Stimulated activated CD4-positive, alpha-beta T cell treated with anti-CD3 and anti-CD28 coated beads, Interleukin-1b, Interleukin-23, amount 100 ng/mL, for 4 hours (primary cell): ENCODE measurements at places on chromosomes 1 and 21.

GRCh38 chr1:110005971-110006370, 21.4 kb downstream of the AHCYL1 start:
- no peak for DNase-seq

DNA sequence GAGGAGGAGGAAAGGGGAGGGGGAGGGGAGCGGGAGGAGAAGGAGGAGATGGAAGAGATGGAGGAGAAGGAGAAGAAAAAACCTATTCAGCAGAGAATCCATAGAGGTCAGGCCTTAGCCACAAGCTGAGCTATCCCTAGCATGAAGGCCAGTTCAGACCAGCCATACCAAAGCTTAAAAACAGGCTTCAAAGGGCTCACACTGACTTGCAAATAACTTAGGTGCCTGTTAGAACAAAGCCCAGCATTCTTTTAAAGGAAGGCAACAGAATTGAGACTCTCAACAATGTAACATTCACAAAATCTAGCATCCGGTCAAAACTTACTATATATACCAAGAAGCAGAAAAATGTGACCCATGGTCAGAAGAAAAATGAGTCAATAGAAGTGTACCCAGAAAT, 43.6 kb upstream of the IFFO2 start:
- DNase-seq: no peak

- DNase-seq: no peak
Measured at GRCh38 chr1:165423136-165423535, 21.8 kb downstream of the RXRG start.

DNA sequence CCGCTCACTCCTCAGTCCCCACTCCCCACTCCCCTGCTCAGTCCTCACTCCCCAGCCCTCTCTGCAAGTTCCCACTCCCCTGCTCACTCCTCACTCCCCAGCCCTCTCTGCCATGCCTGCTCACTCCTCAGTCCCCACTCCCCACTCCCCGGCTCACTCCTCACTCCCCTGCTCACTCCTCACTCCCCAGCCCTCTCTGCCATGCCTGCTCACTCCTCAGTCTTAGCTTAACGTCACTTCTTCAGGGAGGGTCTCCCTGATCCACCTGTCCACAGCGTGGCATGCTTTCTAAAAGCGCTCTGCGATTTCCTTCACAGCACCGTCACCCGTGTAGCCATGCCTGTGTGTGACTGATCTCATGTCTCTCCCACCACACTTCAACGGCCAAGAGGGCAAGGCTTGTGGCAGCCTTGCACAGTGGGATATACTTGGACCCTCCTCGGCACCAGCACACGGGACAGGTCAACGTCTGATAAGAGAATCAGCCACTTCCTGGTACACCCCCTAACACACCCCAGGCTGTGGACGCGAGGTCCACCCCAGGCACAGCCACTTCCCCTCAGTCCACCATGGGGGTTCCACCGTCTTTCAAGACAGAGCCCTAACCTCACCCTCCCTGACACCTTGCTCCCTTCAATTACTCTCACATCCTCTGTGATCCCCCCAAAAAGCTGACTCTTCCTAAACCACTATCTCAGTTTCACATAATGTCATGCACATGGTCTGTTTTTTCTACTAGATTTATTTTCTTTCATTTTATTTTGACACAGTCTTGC, 14.0 kb downstream of the PRDM15 start:
- DNase-seq: no peak

DNA sequence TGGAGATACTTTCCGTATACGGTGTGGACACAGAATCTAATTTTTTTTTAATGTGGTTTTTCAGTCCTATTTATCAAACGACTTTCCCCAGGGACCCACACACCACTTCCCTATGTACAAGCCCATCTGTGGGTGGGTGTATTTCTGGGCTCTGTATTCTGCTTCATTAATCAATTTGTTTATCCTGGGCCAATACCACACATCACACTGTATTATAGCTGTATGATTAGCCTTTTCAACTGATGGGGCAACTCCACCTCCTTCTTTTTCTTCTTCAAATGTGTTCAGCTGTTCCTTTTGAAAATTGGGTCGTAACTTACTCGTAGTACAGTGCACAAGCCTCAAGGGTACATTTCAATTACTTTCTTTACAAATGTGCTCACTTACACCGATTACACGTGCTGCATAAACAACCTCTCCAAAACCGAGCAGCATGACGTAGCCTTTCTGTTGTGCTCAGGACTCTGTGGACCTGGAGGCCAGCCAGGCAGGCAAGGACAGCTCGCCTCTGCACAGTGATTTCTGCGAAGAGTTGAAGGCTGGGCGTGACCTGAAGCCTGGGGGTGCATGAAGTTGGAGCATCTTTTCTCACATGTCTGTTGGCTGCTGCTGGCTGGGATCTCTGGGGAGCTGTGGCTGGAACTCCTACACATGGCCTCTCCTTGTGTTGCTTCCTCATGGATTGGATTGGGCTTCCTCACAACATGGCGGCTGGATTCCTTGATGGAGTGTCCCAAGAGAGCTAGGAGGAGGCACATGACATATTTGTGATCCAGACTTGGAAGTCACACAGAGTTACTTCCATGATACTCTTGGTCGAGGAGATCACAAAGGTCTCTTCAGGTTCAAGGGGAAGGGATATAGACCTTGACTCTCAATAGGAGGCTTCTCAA, 126.5 kb downstream of the CRYAA start:
- no peak for DNase-seq

DNA sequence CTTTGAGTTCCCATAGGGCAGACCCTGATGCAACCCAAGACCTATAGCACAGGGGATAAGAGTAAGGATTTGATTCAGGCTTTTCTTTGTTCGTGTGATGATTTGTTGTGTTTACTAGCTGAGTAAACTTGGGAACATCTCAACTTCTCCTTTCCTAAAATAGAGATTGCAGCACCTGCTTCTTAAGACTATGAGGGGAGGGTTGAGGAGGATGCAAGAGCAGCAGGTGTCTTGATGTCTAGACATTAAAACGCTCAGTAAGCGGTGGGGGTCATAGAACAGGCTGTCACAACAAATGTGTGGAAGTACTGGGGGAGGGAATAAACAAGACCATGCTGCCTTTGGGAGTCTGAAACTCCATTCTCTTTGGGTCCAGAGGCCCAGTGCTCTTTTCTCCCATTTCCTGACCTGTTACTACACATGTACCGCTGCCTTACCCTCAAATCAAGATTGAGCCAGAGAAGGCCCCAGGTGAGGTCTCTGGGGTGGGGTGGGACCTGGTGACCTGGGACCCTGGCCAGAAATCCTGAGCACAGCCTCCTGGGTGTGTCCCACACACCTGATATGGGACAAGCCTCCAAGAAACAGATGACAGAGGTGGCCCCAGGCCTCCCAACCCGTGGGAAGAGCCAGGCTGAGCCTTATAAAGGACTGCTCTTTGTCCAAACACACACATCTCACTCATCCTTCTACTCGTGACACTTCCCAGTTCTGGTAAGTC, at the start of gene S100A7A:
S100A7A (plus strand) TSS at position 671 of the 721 bp plus-strand sequence. CDS start 1,563 bp downstream, outside the sequence.
- DNase-seq: no peak

DNA sequence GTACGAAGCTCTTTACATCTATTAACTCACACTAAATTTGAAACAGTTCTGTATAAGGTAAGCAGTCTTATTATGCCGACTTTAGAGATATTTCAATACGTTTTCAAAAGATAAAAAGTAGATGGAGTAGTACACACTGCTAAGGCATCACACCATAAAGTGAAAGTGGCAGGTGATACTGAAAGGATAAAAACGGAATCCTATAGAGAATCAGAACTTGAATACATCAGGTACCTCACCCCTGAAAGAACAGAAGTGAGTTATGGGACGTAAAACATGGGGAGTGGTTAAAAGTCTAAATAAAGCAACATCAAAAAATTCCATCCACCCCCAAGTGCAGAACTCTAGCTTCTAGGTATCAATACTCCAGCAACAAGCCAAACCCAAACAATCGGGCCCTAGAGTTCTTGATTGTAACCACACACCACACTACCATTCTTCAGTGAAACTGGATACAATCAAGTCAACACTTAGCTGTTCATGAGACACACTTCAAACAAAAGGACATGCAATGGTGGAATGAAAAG, 142.6 kb downstream of the SMYD3 start:
- no peak for DNase-seq

GRCh38 chr1:29743264-29743663, 506.9 kb downstream of the PTPRU start:
- no peak for DNase-seq

DNA sequence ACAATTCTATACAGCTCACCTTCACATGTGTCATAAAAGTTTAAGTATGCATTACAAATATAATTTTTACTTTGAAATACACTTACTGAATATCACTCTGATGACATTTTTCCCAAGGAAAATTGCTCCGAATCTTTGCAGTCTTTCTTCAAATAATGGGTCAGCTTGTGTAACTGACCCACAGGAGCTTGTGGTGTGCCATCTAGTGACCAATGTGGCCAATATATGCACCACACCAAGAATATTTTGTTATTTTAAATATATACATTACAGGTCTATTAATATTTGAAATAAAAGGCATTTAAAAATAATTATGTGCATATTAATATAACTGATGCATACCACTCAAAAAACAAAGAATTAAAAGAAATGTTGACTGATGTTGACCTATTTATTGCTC, 271.4 kb downstream of the TBX15 start:
- no peak for DNase-seq

- DNase-seq: no peak
Measured at GRCh38 chr21:34882719-34883131, 166.4 kb downstream of the RUNX1 start.

DNA sequence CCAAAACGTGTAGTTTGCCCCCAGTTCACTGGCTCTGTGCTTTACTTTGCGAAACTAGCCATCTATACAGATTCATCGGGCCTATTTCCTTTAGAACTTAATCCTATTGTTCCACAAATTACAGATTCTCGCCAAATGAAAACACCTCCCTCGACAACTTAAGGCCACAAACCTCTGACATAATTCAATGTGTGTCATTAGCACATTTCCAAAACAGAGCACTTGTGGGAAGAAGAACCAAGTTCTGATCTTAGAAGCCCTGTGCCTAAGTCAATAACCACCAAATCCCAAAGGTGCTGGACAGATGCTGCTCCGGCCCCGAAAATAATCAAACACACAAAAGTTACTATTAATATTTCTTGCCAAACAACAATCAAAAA, 93.9 kb downstream of the SLC45A1 start:
- no peak for DNase-seq

GRCh38 chr1:91693557-91693956, 192.4 kb downstream of the TGFBR3 start:
- DNase-seq: no peak

- DNase-seq: no peak
Measured at GRCh38 chr1:198873696-198874230, 234.9 kb downstream of the PTPRC start.

DNA sequence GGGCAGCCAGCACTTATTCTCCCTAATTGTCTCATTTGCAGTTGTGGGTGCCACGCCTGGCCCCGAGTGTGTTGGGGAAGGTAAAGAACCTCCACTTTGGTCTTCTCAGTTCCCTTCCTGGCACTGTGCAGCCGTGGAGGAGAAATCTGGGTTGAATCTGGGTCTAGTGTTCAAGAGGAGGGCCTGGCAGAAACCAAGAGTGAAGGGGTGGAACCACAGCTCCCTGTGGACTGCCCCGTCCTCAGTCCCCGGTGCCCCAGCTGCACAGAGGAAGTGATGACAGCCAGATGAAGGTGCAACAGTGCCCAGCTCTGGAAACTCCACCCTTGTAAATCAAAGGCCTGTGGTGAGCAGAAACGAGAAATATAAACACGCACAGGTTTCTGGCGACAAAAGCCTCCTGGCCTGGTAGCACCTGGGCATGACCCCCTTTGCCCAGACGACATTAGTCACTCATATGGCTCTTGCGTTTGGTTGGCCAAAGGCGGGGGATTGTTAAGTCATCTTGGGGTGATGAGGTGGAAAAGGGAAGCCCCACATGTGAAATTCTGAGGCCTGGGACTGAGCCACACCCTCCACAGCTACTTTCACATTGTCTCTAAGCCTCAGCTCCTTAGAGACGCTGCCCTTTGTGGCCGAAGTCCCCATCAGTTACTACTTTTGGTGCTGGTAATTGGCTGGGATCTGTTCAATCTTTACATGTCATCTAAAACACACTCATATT, 4.2 kb upstream of the ECE1 start:
- peak; percentile 68 for DNase-seq

DNA sequence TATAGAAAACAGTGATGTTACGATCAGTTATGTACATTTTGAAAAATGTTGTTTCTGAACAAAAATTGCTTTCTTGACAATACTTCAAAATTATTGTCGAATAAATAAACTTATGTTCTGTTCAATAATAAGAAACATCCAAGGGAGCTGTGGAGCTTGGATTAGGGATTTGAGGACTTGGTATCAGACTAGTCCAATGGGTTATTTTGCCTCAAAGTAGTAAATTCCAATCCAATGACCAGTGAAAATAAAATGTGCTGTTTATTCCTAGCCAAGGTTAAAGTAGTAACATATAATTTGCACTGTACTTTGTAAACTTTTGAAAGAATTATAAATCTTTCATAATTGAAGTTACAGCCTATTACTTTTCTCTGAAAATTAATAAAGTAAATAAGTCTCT, 79.1 kb upstream of the IVNS1ABP start:
- DNase-seq: no peak

DNA sequence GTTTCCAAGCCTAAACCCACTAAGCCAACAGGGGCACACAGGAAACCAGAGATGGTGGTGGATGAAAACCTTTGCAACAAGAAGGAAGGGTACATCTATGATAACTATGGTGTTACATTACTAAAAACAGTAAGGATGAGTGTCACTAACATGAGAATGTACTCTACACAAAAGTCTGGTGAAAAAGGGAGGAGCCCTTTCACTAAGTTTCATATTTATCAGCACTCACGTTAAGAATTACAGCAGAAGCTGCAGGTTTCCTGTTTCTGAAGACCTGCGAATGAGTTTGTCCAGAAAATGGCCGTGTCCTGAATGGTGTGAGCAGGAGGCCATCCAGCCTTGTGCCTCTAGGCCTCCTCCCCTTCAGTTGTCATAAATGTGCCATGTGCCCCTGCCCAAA, 17.8 kb downstream of the ABCG1 start:
- no peak for DNase-seq

GRCh38 chr1:187862506-187862905, 1033.8 kb downstream of the PLA2G4A start:
- DNase-seq: no peak

DNA sequence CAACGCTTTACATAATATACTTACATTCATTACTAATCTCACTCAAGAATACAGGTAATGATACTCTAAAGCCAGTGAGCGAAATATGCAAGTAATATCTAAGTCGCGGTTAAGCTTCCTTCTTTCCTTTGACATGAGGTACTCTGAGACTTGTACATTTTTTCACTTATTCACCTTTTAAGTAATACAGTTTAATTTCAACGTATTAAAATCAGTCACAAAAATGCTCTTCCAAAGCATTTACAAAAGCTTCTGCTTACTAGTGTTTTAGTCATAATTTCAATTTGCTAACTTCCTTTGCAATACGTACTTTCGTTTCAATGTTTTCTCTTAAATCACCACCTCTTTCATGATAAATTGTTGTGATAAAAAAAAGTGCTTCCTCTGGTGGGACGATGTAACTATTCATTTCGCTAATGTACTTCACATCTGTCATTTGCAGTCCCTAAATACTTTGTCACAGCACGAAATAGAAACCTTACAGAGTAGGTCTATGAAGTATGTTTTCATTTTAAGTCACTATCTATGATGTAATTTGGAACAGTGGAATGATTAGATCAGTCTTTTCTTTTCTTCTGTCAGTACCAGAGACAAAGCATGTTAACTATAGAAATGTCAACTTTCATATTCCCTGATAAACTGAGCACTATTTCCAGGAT, 34.0 kb upstream of the ADGRL4 start:
- no peak for DNase-seq

- no peak for DNase-seq
Measured at GRCh38 chr1:1969505-1969900, 34.1 kb downstream of the CFAP74 start.

GRCh38 chr1:221709854-221710253, 32.0 kb downstream of the DUSP10 start:
- DNase-seq: no peak

- no peak for DNase-seq
Measured at GRCh38 chr1:152970495-152970894, at the start of gene SPRR4. TSS of gene SPRR4 (plus strand) at chr1:152970648. CDS start at chr1:152971891, 1,243 bp downstream.
